H1 (cell line): ENCODE measurements at places on chromosomes 5 and 9.

GRCh38 chr9:18473652-18474279 lies at the start of gene ADAMTSL1:
TSS of gene ADAMTSL1 (plus strand) at chr9:18474153. CDS start at chr9:18474233, 80 bp downstream.
- DNase-seq, result peak; percentile 69
- no peaks in the 10 kb centered on the region for H3K27me3 ChIP-seq

DNA sequence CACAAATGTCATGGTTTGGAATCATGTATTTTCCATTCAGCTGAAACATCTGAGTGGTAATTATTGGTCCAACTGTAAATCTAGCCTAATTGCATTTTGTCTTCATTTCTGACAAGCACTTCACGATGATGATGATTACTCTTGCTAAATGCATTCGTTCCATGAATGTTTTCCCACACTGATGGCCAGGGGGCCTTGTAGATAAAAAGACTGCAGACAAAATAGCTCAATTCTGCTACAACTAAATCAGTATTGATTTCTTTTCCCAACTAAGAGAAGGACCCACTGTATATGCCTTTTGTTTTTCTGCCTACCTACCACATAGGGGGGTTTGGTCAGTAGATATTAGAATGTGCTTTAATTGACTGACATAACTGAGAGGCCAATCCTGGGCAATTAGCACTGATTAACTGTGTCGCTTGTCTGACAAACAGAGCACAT lies 1351.3 kb upstream of the NUDT12 start:
- no peaks in the 10 kb centered on the region for H3K27me3 ChIP-seq
- DNase-seq, result no peak
- H3K4me3 ChIP-seq, result no peak overlapping the region
- no peaks in the 10 kb centered on the region for H3K36me3 ChIP-seq
- no peaks in the 10 kb centered on the region for H3K4me1 ChIP-seq
- H3K27ac ChIP-seq, result no peak overlapping the region

DNA sequence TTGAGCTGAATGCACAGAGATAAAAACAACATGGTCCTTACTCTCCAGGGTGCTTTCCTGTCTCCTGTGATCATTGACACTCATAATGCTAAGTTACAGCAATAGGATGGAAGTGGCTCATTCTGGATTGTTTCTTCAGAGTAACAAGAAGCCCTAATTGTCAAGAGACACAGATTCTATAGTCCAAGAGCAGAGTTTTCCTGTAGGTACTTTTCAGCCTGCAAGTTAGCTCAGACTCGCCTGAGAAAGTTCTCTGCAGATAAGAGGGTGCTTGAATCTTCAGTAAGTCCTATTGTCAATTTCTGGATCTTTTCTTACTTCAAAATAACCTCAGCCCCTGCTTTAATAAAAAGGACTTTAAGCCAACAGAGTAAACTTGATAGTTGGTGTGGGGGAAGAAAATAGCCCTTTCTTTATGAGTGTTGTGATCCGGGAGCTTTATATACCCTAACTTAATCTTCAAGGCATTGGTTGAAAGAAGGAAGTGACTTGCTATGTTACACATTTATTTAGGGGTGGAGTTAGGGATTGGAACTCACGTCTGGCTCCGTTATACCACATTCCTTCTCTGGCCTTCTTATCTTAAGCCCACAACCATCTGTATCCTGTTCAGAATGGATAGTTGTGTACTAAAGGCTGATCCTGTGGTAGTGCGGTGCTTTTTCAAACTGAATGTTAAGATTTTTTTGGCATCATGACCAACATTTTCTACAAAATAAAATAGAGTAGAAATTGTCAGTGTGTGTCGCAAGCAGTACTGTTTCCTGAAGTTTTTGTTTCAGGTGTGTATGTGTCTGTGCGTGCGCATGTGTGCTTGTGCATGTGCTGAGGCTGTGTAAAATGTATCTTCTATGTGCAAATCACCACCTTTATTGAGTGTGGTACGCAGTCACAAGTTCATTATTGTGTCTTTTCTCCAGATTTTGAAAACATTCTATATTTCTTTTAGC lies 173.9 kb downstream of the WDR70 start:
- no peaks in the 10 kb centered on the region for H3K4me1 ChIP-seq
- H3K27ac ChIP-seq, result no peak overlapping the region
- no peaks in the 10 kb centered on the region for H3K36me3 ChIP-seq
- no peak overlapping the region for H3K4me3 ChIP-seq
- H3K27me3 ChIP-seq, result no peaks in the 10 kb centered on the region
- DNase-seq, result no peak

DNA sequence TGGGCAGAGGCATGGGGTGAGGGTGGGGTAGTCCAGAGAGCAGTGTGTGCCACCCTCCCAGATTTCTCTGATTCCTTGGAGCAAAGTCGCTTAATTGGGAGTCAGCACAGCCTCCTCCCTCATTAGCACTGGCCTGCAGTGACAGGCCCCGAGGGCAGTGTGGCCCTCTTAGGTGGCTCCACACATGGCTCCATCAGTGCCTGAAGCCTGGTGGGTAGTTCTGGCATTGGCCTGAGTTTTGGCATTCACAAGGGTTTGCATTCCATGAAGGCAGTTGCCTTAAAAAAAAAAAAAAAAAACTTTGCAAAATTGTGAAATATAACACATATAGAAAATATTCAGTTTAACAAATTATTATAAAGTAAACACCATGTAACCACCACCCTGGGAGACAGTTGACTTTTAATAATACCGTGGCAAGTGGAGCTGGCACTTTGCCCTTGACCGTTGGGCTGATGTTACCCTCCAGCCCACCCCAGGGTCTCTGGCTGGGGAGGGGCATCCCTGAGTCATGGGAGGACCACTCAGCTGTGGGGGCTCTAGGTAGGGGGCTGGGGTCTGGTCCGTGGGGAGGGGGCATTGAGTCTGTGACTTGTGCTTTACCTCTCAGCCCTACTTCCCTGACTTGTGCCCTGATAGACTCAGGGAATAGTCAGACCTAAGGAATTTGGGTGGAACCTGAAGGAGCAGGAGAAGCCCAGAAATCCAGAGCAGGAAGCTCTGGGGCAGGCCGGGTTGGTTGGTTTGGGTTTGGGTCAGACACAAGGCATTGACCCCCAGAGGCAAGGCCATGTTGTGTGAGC lies 51.3 kb upstream of the PITX1 start:
- no peak overlapping the region for H3K27ac ChIP-seq
- no peaks in the 10 kb centered on the region for H3K4me1 ChIP-seq
- no peak overlapping the region for H3K4me3 ChIP-seq
- H3K36me3 ChIP-seq, result no peaks in the 10 kb centered on the region

DNA sequence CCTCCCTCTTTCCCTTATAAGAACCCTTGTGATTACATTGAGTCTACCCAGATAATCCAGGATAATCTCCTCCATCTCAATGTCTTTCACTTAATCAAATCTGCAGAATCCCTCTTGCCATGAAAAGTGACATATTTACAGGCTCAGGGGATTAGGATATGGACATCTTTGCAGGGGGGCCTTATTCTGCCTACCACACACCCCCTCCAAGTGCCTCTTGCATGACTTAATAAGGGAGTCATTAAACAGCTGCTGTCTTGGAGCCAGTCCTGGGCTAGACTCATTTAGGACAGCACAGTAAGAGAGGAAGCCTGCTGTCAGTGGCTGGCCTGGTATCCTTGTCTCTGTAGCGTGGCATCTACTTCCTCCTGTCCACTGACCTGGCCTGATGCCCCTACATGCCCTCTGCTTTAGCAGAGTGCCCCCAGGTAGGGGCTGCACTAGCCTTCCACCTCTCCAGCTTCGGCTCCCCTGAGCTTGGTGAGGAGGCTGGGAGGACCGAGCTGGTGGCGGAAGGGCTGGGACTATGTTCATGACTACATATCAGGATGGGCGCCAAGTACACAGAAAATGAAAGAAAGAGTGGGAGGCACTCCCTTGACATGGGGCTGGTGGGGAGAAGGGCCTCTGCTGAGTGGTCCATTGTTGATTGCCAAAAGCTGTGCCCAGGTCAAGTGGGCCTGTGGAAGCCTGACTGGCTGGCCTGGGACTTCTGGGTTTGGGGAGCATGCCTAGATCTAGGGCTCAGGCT lies 17.2 kb downstream of the ENHO start:
- peaks cover 3% of the 10 kb centered on the region; the same call in 1 of the 2 replicates for H3K4me1 ChIP-seq
- no peak overlapping the region for H3K27ac ChIP-seq
- H3K27me3 ChIP-seq, result no peaks in the 10 kb centered on the region
- DNase-seq, result no peak
- no peak overlapping the region for H3K4me3 ChIP-seq

DNA sequence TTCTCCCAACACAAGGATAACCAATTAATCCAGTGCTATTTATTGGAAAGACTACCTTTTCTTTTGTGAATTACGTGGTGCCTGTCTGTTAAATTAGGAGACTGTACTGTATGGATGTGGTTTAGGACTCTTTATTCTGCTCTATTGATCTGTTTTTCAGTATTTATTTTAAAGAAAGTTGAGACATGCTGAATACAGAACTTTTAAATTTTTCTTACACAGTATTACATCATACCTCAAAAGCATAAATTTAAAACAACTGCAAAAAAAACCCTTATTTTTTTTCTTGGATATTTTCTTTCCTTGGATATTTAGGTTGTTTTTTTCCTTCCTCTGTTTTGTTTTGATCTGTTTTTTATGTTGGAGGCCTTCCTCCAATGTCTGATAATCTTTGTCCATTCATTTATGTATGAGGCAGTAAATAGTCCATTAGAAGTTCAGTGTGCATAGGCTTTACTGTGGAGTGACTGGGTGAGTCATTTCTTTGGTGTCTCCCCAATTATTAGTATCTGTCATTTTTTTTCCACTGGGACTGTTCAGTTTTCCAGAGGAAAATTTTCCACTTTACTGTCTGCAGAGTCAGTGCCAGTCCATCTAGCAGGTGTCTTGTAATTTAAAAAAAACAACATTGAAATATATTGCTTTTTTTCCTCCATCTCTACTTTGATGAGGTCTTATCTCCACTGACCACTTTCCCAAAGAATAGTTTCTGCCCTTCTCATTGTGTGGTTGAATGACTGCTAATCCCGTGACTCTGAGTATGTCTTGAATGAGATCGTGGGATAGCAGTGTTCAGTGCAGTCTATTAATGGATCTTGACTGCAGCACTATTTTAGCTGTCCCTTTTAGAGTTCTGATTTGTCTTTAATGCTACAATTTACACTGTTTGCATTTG lies 15.2 kb downstream of the CYSTM1 start:
- no peaks in the 10 kb centered on the region for H3K27me3 ChIP-seq
- no peak for DNase-seq
- no peaks in the 10 kb centered on the region for H3K4me1 ChIP-seq
- no peaks in the 10 kb centered on the region for H3K36me3 ChIP-seq
- H3K4me3 ChIP-seq, result no peak overlapping the region

- H3K4me1 ChIP-seq, result no peaks in the 10 kb centered on the region
- H3K27ac ChIP-seq, result no peak overlapping the region
- H3K27me3 ChIP-seq, result no peaks in the 10 kb centered on the region
- DNase-seq, result no peak
- H3K4me3 ChIP-seq, result no peak overlapping the region
- no peaks in the 10 kb centered on the region for H3K36me3 ChIP-seq
Measured at GRCh38 chr9:124285903-124286291, 28.1 kb downstream of the NEK6 start.

DNA sequence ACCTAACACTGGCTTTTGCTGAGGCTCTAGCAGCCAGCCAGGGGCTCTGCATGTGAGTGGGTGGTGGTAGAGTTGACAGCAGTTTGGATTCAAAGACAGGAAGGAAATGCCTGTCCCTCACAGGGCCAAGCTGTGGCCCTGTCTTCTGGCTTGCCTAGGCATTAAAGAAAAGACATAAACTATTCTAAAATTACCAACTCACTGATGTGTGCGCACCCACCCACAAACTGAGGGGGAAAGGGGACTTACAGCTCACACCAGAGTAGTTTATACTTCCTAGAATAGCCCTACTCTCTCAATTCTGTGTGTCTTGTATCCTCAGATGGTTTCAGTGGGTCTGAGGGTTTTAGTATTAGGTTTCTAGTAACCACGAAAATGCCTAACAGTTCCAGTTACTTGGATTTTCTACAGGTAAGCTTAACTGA lies 18.3 kb upstream of the IL13 start:
- peaks cover 34% of the 10 kb centered on the region for H3K36me3 ChIP-seq
- H3K4me1 ChIP-seq, result no peaks in the 10 kb centered on the region
- no peak for DNase-seq
- no peak overlapping the region for H3K27ac ChIP-seq
- no peak overlapping the region for H3K4me3 ChIP-seq

DNA sequence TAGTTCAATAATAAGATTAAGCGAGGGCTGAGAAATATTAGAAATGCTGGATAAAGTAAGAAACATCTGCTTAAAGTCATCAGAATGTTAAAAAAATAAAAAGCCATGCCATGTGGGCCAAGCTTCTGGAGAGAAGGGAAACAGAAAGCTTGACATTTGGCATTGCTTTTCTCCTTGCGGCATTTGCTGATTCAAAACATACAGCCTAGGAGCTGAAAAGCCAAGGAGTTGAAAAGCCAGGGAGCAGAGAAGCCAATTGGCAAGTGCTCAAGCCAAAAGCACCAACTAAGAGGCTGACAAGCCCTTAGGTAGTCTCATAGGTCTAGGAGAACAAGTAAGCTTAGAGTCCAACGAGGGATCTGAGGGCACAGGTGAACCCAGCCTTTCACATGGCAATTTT lies 754.3 kb downstream of the TLE4 start:
- H3K4me3 ChIP-seq, result no peak overlapping the region
- DNase-seq, result no peak
- H3K4me1 ChIP-seq, result no peaks in the 10 kb centered on the region
- no peaks in the 10 kb centered on the region for H3K36me3 ChIP-seq

GRCh38 chr9:19151425-19152159 lies 24.3 kb upstream of the PLIN2 start:
- H3K27ac ChIP-seq, result no peak overlapping the region
- no peak overlapping the region for H3K4me3 ChIP-seq
- H3K4me1 ChIP-seq, result no peaks in the 10 kb centered on the region
- H3K36me3 ChIP-seq, result no peaks in the 10 kb centered on the region
- DNase-seq, result no peak

DNA sequence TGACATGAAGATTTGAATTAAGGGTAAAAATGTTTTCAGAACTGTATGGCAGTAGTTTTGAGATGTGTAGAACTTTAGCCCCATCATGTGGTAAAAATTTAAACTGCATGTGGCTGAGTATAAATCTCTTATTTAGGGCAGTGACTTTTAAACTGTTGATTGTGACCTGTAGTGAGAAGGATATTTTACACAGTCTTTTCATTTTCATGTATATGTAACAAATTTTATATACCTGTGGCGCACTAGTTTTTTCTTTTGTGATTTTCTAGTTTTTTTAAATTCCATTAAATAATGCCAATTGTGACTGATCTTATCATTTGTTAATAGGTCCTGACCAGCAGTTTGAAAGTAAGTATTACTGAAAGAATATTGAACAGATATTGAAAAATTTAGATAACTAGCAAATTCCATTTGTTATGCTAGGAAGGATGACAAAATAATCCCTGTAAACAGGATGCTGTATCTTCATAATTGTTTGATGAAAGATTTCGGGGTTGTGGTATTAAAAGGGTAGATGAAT lies 47.2 kb downstream of the GPBP1 start:
- H3K4me3 ChIP-seq, result no peak overlapping the region
- H3K4me1 ChIP-seq, result no peaks in the 10 kb centered on the region
- H3K27me3 ChIP-seq, result no peaks in the 10 kb centered on the region
- H3K27ac ChIP-seq, result no peak overlapping the region
- H3K36me3 ChIP-seq, result peaks cover 5% of the 10 kb centered on the region; the same call in 1 of the 2 replicates
- no peak for DNase-seq

DNA sequence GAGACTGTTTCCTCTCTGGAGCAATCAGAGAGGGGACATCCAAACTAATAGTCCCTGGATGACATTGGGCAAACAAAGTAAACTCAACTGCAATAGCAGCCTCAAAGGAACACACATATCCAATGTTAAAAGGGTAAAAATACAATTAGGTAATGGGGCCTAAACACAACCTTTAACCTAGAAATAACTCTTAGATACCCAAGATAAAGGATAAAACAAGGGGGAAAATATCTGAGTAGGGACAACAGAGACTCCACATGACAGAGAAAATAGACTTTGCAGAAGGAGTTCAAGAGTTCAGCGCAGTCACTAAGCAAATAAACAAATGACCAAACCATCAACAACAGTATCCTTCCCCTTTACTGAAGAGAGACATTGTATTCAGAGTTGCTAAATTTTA lies 149.3 kb downstream of the FBXO4 start:
- H3K27me3 ChIP-seq, result no peaks in the 10 kb centered on the region
- H3K36me3 ChIP-seq, result no peaks in the 10 kb centered on the region
- no peak for DNase-seq
- no peak overlapping the region for H3K27ac ChIP-seq
